Subcutaneous adipose tissue (tissue), 4 donors: ENCODE measurements at places on chromosomes 4 and X. TPM values are rescaled to one million over a fixed set of nuclear protein-coding genes. Genes with fewer than 3 reads are reported as not detected.

PFKFB1 gene
- 6.3 TPM for total RNA-seq

XPNPEP2 gene
- 6.4 TPM for total RNA-seq

DRD5 gene
- not detected for total RNA-seq

TLR2 gene
- total RNA-seq: 62.1 TPM

RAB9B gene
- total RNA-seq: 1.1 TPM

NLGN4X gene
- total RNA-seq: 1.2 TPM

ALG13 gene
- 50.3 TPM for total RNA-seq

FAM47A gene
- total RNA-seq: not detected

GRID2 gene
- not detected for total RNA-seq

VSIG4 gene
- 202 TPM for total RNA-seq

CYTL1 gene
- total RNA-seq: 0.98 TPM

RAB33A gene
- not detected for total RNA-seq

C4orf50 gene
- 0.16 TPM for total RNA-seq

SCML2 gene
- total RNA-seq: 2.6 TPM

PPP1R3F gene
- total RNA-seq: 1.8 TPM

POLN gene
- 2.6 TPM for total RNA-seq

HNRNPD gene
- total RNA-seq: 113 TPM

RRAGB gene
- total RNA-seq: 12.4 TPM

TRPC5OS gene
- total RNA-seq: not detected

MGARP gene
- not detected for total RNA-seq

NUDT6 gene
- total RNA-seq: 8.7 TPM

ADH1B gene
- 4,924 TPM for total RNA-seq

GC gene
- not detected for total RNA-seq

SPP1 gene
- 139 TPM for total RNA-seq

SLC7A11 gene
- total RNA-seq: 0.19 TPM

BANK1 gene
- total RNA-seq: 10.9 TPM
